ENCODE measurements at places on chromosomes 5 and 9.

GRCh38 chr9:101311758-101312420 lies 72.9 kb downstream of the BAAT start:
- peak; percentile 52 for DNase-seq

DNA sequence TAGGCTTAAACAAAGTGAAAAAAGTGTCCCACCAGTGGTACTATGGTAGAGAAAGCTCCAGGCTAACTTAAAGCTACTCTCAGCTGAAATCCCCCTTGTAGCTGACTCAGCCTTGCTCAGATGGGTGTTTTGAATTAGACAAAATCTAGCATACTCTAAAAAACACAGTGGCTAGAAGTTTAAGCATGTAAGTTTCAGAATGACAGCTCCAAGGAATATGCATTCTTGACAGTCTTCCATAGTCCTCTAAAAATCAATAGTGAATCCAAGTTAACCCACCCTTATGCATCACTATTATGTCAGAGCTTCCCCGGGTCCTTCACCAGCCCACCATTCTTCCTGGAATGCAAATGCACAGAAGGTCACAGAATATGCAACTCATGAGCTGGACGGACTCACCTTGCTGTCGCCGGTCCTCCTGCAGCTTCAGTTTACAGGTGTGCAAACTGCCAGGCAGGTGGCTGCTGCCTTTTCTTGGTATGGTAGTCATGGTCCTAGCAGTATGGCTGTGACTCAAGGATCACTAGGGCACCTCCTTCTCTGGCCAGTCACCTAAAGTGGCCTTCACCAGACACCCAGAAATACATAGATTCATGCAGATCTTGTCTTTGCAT lies 668 bp downstream of the RANBP3L start:
- no peak for DNase-seq

GRCh38 chr9:22031655-22032411 lies 22.7 kb upstream of the CDKN2B start:
- no peak for DNase-seq

- no peak for DNase-seq
Observed at GRCh38 chr9:110922145-110922544, 116.1 kb downstream of the LPAR1 start.

DNA sequence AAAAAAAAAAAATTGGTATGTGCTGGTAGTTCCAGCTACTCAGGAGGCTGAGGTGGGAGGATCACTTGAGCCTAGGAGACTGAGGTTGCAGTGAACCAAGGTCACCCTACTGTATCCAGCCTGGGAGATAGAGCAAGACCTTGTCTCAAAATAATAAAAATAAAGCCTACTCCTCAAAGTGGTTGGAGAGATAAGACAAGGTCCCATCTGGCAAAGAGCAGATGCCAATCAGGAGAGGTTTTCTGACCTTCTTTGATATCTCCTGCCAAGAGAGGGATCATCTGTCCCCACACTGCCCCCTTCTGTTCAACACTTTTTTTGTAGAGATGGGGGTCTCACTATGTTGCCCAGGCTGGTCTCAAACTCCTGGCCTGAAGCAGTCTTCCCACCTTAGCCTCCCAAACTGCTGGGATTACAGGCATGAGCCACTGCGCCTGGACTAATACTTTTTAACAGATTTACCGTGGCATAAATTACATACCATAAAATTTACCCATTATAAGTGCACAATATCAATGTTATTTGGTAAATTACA lies 64.7 kb downstream of the SH3PXD2B start:
- no peak for DNase-seq

DNA sequence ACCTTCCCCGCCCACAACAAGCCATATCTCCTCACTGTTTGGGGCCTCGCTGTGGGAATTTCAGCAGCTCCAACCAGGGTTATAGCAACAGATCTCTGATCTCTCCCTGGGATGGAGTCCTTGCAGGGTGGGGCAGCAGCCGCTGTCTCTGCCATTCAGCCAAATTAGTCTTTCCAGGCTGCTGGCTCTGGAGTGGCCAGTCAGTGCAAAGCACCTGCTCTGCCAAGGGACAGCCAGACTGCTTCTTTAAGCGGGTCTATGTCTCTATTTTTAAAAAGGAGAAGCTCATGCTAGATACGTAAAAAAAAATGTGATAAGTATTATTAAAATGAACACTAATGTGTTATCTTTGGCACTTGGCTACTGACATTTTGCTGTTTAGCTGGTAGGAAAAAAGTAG lies 380.2 kb downstream of the CDH10 start:
- no peak for DNase-seq

DNA sequence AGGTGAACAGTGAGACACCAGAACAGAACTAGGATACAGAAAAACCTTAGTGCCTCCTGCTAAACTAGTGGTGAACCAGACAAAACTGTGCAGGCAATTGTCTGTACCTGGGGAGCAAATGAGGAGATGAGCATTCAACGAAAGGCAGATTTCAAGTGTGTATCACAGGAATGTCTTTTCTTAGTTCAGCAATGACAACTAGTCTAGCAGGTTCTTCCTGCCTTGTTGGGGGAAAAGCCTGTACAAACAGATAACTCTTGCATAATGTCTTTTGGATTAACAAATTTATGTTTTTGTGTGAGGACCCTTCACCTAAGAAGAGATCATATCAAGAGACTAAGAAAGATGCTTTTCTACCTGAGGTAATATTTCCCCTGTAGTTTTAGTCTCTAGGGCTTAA lies 21.8 kb upstream of the DENND4C start:
- no peak for DNase-seq

- no peak for DNase-seq
Observed at GRCh38 chr5:62597314-62597713, 18.7 kb downstream of the LRRC70 start.

DNA sequence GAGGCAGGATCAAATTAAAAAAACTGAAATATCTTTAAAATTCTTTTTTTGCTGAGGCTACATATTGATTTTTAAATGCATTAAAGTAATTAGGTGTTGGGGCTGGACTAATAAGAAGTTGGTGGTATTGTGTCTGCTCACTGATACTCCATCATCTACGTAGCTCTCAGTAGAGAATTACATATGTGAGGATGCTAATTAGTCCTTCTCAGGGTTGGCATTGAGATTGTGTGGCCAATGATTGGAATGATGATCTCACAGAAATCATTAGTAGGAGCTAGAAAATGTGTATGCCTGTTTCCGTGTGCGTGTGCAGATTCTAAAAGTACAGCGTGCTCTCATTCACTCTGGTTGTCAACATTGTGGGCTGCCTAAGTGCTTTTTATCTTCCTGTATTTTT lies 283.8 kb downstream of the SH3GL2 start:
- no peak for DNase-seq

DNA sequence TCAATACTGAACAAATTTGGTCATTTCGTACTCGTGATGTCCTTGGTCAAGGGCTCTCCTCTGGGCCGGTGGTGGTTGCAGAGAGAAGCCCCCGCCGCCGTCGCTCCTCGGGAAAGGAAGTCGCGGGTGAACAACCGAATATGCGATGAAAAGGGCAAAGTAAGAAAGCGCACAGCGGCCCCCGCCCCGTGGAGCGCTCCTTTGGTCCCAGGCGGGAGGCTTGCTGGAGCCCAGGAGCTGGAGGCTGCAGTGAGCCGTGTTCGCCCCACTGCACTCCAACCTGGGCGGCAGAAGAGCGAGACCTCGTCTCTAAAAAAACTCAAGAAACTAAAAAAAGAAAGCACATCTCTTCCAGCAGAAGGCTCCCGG lies 108.4 kb upstream of the LARP1 start:
- DNase-seq, result no peak

GRCh38 chr9:90830051-90830450 lies 28.4 kb downstream of the SYK start:
- DNase-seq, result no peak

- no peak for DNase-seq
Observed at GRCh38 chr5:119336845-119337580, 18.8 kb upstream of the TNFAIP8 start.

GRCh38 chr5:57635146-57635777 lies 152.7 kb upstream of the ACTBL2 start:
- no peak for DNase-seq

- no peak for DNase-seq
Observed at GRCh38 chr9:136847826-136848392, 1.3 kb upstream of the PHPT1 start.

DNA sequence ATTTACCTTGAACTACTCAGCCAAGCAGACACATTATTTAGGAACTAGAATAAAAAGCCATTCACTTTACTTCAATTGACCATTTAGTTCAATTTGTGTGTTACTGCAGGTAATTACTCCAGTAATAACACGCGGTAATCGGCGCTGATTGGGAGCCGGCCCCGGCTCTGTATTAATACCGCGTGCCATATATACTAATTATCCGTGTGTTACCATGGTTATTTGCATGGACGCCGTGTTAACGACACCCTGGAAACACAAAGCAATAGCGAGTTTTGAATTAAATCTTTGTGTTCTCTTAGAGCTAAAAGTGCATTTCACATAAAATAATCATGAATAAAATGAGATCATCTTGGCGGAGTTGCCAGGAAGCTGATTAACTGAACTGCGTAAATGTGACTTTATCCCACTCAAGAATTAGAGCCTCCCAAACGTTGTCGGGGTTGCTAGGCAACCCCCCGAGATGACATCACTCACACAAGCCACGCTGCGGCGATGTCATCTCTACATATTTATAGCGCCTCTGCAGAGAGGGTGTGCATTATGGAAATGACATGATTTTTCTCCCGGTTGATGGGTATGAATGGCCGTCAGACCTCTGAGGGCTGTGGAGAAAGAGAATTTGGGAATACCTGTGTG lies 41.4 kb upstream of the RNU6ATAC start:
- DNase-seq, result peak; percentile 87

DNA sequence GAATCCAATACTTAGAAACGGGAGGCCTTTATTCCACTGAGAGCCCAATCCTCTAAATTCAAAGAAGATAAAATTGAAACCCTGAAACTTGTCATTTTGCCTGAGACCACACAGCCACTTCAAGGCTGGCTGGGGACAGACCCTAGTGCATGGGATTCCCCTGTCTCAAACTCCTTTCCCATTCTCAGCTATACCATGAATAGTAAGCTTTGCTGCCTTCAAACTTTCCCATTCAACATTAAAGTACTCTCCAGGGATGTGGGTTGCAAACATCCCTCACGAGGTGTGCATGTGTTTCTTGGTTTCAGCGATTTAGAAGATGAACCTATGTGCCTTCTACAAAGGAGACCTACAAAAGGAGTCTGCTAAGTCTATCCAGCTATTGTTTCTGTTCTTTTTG lies 64.6 kb downstream of the GABRB2 start:
- no peak for DNase-seq

GRCh38 chr9:17613758-17614157 lies 34.9 kb downstream of the SH3GL2 start:
- DNase-seq, result no peak

DNA sequence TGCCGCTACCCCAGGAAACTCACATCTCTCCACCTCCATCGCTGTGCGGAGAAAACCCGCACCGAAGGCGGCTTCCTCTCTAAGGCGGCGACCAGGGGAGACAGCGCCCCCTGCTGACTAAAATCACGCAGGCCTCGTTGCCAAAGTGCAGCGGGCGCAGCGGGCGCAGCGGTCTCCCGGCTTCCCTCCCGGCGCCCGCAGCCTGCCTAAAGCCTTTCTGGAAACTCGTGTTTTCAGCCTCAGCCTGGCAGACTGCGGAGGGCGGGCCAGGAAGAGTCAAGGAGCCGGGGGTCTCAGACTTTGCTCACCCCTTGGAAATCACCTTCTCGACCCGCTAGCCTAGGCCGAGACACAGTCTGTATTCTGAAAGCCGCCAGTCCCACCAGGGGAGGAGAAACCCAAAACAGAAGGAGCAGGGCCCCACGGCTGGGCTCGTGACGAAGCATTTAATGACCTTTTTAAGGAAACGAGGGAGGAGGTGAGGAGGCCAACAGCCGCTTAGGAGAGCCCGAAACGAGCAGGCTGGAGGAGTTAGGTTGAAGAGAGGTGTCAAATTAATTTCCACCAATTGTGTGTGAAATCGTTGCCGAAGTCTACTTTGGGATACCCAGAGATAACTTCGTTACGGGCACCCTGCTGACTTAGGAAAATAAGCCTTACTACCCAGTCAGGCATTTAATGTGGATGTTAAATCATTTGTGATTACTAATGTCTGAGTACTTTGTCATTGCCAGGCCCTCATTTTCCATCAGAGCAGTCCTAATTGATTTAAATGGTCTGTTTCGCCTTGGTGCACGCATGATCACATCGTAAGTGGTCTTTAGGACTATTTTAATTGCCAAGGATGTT lies 7.3 kb upstream of the FOXB2 start:
- no peak for DNase-seq

DNA sequence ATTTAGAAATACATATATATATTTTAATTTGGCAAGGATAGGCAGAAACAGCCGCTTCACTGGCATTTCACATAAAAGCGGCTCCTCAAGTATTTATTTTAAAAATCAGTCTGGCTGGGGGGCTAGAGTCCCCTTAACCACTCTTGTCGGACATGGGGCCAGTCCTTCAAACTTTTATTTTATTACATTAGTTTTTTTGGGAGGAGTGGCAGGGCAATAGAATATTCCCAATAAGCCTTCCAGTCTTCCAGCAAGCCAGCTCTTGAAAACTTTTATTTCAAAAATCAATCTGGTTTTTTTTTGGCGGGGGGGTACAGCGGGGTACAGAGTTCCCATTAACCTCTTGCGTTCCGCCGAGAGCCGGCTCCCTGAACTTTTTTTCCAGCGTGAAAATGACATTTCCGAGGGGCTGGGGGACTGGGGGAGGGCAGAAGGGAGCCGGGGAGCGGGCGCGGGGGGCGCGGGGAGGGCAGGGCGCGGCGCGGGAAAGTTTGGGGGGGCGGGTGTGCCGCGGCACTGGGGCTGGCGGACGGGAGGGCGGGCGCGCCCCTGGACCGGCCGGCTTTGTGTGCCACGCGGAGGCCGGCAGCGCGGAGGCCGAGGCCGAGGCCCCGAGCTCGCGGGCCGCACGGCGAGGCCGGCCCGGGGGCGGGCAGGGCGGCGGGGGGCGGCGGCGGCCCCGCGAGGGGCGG lies 504 bp upstream of the ZNF618 start:
- DNase-seq, result no peak

GRCh38 chr9:77435688-77436087 lies 212.4 kb downstream of the GNA14 start:
- DNase-seq, result no peak

- DNase-seq, result no peak
Observed at GRCh38 chr9:82167296-82167695, 178.7 kb downstream of the SPATA31D1 start.

GRCh38 chr9:74497748-74498620 lies 849 bp downstream of the RORB start:
- no peak for DNase-seq

- DNase-seq, result no peak
Observed at GRCh38 chr9:130854092-130854491, 19.0 kb downstream of the ABL1 start.

- no peak for DNase-seq
Observed at GRCh38 chr5:18876565-18876964, 1111.4 kb downstream of the CDH18 start.

DNA sequence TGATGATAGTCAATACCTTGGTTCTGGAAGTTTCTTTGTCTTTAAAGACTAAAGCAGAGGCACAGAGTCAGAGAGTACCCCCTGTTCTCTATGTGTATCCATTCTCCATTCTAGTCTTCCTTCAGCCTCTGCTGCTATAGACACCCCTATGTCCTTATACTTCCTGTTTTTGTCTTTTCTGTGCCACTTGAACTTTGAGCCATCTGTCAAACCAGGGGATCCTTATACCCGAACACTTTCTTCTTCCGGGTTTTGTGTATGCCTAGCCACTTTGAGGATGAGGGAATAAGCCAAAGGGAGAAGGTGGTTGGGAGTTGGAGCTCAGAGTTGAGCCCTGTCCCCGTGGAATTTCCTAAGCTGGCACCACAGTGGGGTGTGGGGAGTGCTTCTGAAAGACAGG lies 61.1 kb upstream of the IL6ST start:
- no peak for DNase-seq
